NK-92 treated with Interleukin-12 subunit alpha and Interleukin-12 subunit beta, amount 100 ng/mL, for 24 hours (cell line): ENCODE measurements at places on chromosomes 5 and 9.

GRCh38 chr5:17895288-17896033 is 261.2 kb downstream of the TAF11L14 start:
- DNase-seq, result no peak

DNA sequence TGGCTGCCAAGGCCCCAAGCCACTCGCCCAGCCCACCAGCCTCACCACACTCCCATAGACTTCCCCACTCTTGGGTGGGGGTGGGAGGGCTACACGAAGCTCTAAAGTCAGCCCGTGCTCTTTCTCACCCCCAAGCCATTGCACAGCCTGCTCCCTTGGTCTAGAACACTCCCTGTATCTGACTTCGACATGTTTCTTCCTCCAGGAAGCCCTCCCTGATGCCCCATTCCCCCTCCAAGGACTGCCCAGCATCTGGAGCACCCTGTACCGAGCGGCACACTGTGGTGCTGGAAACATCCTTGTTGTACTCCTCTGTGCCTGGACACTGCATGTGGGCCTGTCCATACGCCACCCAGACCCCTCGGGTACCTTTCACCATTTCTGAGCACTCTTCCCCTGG is 49.4 kb upstream of the KCNMB1 start:
- DNase-seq, result no peak

- no peak for DNase-seq
Observed at GRCh38 chr5:22764736-22765135, 88.4 kb downstream of the CDH12 start.

GRCh38 chr5:13354611-13355010 is 589.9 kb downstream of the DNAH5 start:
- DNase-seq, result no peak

GRCh38 chr5:151541571-151541970 is 49.6 kb downstream of the FAT2 start:
- no peak for DNase-seq

- no peak for DNase-seq
Observed at GRCh38 chr5:172052450-172053236, 46.2 kb upstream of the FBXW11 start.

DNA sequence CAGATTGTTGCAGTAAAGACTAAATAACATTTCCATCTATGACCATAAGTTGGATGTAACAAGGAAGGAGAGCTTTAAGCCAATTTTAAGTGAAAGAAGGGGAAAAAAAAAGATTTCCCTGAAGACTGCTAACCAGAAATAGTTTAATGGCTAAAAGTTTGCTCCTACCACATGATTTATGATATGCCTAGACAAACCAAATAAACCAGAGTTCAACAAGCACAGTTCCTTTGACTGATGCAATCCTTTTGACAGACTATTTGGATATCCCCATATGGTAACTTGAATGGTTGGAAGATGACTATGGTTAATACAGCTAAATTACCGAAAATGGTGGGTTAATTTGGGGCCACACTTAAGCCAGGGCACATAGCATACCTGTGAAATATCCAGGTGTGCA is 338.5 kb downstream of the CETN3 start:
- no peak for DNase-seq

- peak; percentile 49 for DNase-seq
Observed at GRCh38 chr9:120924698-120925534, 1.7 kb downstream of the TRAF1 start.

GRCh38 chr5:9239071-9239470 is 306.8 kb downstream of the SEMA5A start:
- DNase-seq, result no peak

- DNase-seq, result no peak
Observed at GRCh38 chr5:126680191-126680817, 79.6 kb downstream of the PHAX start.

DNA sequence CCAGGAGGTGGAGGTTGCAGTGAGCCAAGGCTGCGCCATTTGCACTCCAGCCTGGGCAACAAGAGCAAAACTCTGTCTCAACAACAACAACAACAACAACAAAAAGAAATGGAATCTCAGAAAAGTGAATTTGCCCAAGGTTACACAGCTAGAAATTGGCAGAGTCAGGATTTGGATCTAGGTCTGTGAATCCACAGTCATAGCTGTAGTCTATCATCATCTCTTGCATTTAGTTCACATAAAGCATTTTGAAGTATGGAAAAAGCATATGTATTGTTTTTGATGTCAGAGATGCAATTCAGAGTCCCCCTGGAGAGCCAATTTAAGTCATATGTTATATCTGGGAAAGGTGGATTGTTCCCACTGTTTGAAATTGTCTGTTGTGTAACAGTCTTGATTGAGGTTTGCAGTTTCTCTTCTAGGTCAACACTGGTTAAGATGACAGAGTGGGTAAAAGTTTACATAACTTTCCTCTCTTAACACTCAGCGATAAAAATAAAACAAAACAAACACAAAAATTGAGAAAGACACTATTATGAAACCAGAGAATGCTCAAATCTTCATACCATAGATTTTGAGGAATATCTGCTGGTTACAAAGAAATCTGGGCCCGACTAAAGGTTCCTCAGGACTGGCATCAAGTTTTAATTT is 21.5 kb upstream of the GPR21 start:
- DNase-seq, result no peak

DNA sequence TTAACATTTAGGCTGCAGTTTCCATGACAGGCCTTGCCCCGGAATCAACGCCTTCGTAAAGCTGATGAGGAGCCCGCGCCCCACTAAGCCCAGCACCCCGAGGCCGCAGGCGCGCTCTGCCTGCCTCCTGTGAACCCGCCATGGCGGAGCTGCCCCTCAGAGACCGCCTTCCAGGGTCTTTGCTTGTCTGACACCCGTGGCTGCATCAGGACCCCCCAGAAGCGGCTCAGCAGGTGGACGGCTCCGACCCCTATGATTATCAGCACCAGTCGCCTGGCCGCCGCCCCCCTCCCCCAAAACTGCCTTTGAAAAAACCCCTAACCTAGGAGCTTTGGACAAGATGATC is 507 bp upstream of the DPH7 start:
- no peak for DNase-seq

GRCh38 chr9:90502134-90502533 is 140.5 kb downstream of the DIRAS2 start:
- no peak for DNase-seq

GRCh38 chr5:107242411-107243219 is 428.1 kb downstream of the EFNA5 start:
- DNase-seq, result no peak

GRCh38 chr5:35804201-35804653 is 52.5 kb upstream of the IL7R start:
- DNase-seq, result no peak

DNA sequence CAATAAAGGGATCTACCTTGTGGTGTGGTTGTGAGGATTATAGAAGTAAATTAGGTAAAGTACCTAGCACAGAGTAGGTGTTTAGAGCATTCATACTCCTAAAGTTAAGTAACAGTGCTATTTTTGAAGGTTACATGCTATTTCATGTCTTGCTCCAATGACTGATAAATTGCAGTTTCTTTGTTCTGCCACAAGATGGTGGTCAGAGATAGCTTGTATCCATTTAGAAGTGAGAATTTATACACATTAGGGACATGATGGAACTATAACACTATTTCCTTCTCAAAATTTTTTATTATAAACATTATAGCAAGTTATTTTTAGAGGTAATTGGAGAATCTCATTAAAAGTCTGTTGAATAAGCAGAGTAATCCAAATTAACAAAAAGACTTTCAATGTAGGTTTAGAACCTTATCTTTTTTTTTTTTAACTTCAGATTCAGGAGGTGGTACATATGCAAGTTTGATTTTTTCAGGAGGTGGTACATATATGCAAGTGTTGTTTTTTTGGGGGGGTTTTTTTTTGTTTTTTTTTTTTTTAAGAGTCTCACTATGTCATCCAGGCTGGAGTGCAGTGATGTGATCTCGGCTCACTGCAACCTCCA is 17.1 kb downstream of the MTREX start:
- DNase-seq, result no peak

GRCh38 chr5:107805824-107806223 is 135.1 kb upstream of the EFNA5 start:
- no peak for DNase-seq
